Calu3 (cell line): ENCODE measurements at places on chromosomes 5 and 9. TPM values are rescaled to one million over a fixed set of nuclear protein-coding genes. Genes with fewer than 3 reads are reported as not detected.

SPRY4 gene
- total RNA-seq = 23.6 and 29.4 TPM in 2 replicates

LHX3 gene
- not detected in 2 replicates for total RNA-seq

CDC20B gene
- not detected in 2 replicates for total RNA-seq

LCN2 gene
- 2,733 and 4,208 TPM in 2 replicates for total RNA-seq

MED22 gene
- total RNA-seq = 24.4 and 27.6 TPM in 2 replicates

NRG2 gene
- 1.4 and 3.1 TPM in 2 replicates for total RNA-seq

PCDHGB7 gene
- 9.8 and 13.6 TPM in 2 replicates for total RNA-seq

C9 gene
- not detected in 2 replicates for total RNA-seq

BDP1 gene
- 31.2 and 33.6 TPM in 2 replicates for total RNA-seq

PCDHB16 gene
- total RNA-seq = 0.35 and 0.66 TPM in 2 replicates
